Stomach (tissue), 19 donors: ENCODE measurements at places on chromosomes 1 and 21. TPM values are rescaled to one million over a fixed set of nuclear protein-coding genes. Genes with fewer than 3 reads are reported as not detected.

GPR25 gene
- total RNA-seq: not detected

SMCP gene
- not detected for total RNA-seq

PRR9 gene
- not detected for total RNA-seq

MYOG gene
- total RNA-seq: not detected

TNFRSF4 gene
- total RNA-seq: not detected

RGS4 gene
- not detected for total RNA-seq

- no peak for DNase-seq
- H3K4me3 ChIP-seq: no peak overlapping the region
- peaks cover 16% of the 10 kb centered on the region for H3K4me1 ChIP-seq
- H3K36me3 ChIP-seq: no peaks in the 10 kb centered on the region
- no peaks in the 10 kb centered on the region for H3K27me3 ChIP-seq
Measured at GRCh38 chr21:45948576-45949141, 32.9 kb upstream of the COL6A1 start.

DNA sequence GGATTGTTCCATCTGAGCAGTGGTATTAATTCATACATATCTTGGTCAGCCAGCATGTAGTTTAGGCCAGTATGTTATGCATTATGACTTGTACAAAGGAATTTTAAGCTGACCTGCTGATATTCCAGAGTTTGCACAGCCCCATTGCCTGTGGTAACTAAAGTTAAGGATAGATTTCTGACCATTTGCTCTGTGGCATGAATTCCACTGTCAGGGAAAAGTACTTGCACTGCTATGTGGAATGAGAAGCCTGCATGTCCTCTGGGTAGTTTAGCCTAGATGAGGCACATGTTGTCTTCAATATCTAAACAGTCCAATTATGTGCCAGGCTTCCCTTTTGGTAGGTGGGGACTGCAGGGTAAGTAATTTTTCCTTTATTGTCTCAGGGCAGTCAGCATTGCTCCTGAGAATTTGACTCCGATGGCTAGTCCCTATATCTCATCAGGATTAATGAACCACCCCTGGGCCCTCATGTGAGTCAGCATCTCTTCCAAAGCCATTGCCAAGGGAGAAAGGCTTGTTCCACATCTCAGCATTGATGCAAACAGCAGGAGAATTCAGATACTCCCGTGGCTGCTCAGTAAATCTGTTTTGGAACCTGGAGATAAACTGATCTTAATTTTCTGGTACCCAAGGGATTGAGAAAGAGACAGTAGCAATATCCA, 30.2 kb downstream of the NEK7 start:
- no peak for DNase-seq
- H3K27me3 ChIP-seq: no peaks in the 10 kb centered on the region
- no peak overlapping the region for H3K27ac ChIP-seq
- no peaks in the 10 kb centered on the region for H3K36me3 ChIP-seq

DNA sequence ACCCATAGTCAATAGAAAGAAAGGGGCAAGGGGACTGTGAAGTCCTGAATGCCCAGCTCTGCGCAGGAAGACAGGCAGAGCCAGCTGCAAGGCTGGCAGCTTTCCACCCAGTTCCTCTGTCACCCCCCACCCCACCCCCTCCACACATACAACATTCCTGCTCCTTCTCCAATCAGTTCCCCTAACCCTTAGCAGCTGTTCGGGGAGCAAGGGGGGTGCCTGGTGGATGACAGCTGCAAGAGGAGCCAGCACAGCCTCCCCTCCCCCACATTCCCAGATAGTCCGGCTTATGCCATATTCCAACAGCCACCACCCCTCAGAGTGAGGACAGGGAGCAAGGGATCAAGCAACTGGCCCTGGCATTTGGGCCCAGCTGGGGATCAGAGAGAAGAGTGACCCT, 9.7 kb downstream of the ARHGEF2 start:
- peak; percentile 79 for DNase-seq
- peaks cover 61% of the 10 kb centered on the region for H3K4me1 ChIP-seq
- no peaks in the 10 kb centered on the region for H3K27me3 ChIP-seq
- H3K27ac ChIP-seq: peak overlapping the region; percentile 93

GRCh38 chr1:18007391-18008041, 100.1 kb upstream of the IGSF21 start:
- no peaks in the 10 kb centered on the region for H3K27me3 ChIP-seq
- DNase-seq: no peak
- H3K27ac ChIP-seq: no peak overlapping the region
- no peak overlapping the region for H3K4me3 ChIP-seq
- no peaks in the 10 kb centered on the region for H3K36me3 ChIP-seq

DNA sequence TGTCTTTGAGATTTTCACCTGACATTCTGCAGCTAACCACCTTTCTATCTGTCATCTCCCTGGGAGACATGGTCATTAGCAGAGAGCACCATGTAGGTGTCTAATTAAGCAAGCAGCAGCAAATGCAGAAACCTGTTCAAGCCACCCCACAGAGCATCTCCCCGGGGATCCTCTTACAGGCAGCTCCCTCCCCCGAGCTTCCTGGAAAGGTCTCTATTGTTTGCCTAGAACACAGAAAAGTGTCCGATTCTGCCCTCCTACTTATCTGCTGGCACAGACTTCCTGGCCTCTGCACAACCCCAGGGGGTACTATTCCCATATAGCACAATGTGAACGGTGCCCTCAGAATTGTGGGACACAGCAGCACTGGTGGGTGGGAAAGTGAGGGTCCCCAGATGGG, 46.1 kb downstream of the PLEKHA6 start:
- no peaks in the 10 kb centered on the region for H3K27me3 ChIP-seq
- no peak overlapping the region for H3K27ac ChIP-seq
- DNase-seq: no peak
- H3K36me3 ChIP-seq: no peaks in the 10 kb centered on the region
- H3K4me1 ChIP-seq: peaks cover 37% of the 10 kb centered on the region
- no peak overlapping the region for H3K4me3 ChIP-seq
